Keratinocyte (primary cell): ENCODE measurements at places on chromosomes 11 and 22.

GRCh38 chr22:27108425-27109114, 451.2 kb downstream of the MIAT start:
- DNase-seq = no peak

- no peak for DNase-seq
These were observed 78.3 kb downstream of the BBOX1 start for GRCh38 chr11:27118949-27119348.

- no peak for DNase-seq
These were observed 23.2 kb downstream of the CAPN1 start for GRCh38 chr11:65204646-65205601.

DNA sequence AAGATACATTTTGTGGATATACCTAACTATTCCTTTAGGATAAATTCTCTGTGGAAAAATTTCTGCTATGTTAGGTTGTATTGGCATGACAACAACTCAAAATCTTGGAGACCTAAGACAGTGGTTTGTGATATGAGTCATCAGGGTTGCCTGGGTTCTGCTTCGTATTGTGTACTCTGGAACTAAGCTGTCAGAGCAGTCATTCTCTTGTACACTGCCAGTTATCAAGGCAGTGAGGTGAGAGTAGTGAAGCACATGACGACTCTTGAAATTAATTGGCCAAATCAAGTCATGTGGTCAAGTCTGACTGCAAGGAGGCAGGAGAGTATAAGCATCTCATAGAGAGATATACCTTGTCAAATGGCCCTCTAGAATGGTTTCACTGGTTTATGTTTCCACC, 104.4 kb downstream of the FANCF start:
- DNase-seq = no peak

- no peak for DNase-seq
These were observed 2.0 kb upstream of the CCDC73 start for GRCh38 chr11:32796425-32796824.

DNA sequence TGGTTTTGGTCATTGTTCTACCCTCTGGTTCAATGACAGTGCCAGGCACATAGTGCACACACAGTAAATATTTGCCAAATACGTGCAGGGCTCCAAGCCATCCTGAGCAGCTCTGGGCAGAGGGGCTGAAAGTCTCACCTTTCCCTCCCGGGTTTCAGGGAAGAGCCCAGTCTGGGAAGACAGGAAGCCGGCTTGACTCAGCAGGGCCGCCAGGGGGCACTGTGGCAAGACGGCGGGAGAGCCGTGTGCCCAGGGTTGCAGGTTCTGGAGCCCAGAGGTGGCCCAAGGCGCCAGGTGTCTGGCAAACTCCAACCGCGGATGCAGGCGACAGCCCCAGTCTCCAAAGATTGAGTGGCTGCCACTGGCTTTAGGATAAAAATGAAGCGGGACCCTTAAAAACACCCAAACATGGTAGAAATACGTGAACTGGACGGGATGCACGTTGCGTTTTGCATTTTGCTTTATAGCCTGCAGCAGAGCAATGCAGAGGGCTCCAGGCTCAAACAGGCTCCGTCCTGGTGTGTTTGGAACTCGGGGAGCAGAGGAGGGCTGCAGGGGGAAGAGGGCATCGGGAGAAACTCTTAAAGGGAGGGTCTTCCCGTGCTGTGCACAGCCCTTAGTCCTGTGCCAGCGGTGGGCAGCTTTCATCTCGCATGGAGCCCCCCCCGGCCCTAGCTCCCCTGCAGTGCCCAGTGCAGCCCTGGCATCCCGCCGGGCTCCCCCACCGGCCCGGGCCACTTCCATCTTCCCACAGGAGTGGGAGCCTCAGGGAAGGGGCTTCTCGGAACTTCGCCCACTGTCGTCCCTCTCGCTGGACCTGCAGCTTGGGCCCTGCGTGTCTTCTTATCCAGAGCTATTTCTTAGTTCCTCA, 10.7 kb downstream of the KRTAP5-5 start:
- DNase-seq = no peak

- DNase-seq = no peak
These were observed 12.7 kb upstream of the CD44 start for GRCh38 chr11:35126000-35126878.

DNA sequence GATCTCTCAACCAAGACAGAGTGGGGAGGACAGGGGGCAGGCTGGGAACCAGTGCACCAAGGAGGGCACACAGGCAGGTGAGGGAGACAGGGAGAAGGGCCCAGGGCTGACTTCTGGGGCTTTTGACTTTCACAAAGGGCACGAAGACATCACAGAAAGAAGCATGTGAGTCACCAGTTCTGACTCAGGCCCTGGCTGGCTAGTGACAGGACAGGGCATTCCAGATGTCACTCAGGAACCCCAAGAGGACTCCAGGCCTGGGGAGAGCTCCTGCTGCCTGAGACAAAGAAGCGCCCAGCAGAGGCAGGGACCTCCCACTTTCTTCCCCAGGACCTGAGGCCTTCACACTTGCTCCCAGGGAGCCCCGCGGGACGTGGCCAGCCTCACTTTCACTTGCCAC, 497.2 kb downstream of the BUD13 start:
- DNase-seq = no peak

DNA sequence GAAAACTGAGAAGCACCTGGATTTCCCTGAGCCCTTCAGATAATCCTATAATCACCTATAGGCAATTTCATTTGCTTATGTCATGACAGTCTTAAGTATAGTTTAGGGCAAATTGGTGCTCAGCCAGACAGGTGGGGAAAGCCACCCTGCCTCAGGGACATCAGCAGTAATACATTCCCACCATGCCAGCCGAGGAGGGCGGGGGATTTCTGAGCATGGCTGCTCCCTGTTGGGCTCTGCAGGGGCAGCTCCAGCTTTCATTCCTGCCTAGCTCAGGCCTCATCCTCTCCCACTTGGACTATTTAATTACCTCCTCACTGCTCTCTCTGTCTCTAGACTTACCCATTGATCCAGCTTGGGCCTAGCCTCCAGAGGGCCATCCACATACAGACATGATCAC, 9.0 kb upstream of the DRD2 start:
- DNase-seq = no peak

DNA sequence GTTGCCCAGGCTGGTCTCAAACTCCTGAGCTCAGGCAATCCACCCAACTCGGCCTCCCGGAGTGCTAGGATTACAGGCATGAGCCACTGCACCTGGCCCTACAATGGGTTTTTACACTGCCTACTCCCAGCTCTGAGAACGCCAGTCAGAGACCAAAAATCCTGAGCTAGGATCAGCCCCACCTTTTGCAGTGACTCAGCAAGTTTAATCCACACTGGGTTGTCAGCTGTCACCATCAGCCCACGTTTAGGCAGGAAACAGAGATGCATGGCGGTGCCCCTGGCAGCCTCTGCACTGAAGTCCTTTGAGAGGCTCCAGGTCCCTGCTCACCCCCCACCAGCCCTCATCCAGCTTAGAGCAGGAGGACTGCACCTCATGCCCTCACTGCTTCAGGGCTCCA, 117.6 kb downstream of the ARHGAP8 start:
- no peak for DNase-seq

GRCh38 chr11:23732026-23732425, 764.8 kb upstream of the LUZP2 start:
- DNase-seq = no peak

GRCh38 chr11:42490506-42490905, 821.3 kb upstream of the API5 start:
- DNase-seq = no peak

- DNase-seq = no peak
These were observed 203.7 kb downstream of the TENM4 start for GRCh38 chr11:79237091-79237490.

GRCh38 chr11:103871923-103872551, 164.4 kb upstream of the DDI1 start:
- no peak for DNase-seq

DNA sequence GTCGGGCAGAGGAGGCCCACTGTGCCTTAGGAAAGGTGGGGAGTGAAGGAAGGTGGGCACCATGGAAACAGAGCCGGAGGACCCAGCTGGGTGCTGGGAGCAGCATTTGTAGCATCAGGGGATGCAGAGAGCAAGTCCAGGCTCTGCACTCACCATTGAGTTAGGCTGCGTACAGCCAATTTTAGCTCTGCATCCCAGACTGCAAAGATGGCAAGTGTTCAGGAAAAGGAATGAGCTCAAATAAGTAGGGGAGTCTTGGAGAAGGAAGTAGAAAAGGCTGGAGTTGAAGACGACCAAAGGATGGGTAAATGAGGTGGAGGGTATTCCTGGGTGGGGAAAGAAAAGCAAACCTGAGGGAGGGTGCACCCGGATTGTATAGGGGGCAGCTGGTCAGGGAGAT, 31.6 kb upstream of the ETS1 start:
- DNase-seq = no peak

- no peak for DNase-seq
These were observed 43.8 kb downstream of the C11orf58 start for GRCh38 chr11:16781936-16782919.

GRCh38 chr11:60168306-60168705, 14.6 kb downstream of the MS4A6A start:
- DNase-seq = no peak

- DNase-seq = no peak
These were observed 456 bp upstream of the SPI1 start for GRCh38 chr11:47378836-47379170.

- DNase-seq = no peak
These were observed 12.6 kb downstream of the RAB36 start for GRCh38 chr22:23157560-23158515.

DNA sequence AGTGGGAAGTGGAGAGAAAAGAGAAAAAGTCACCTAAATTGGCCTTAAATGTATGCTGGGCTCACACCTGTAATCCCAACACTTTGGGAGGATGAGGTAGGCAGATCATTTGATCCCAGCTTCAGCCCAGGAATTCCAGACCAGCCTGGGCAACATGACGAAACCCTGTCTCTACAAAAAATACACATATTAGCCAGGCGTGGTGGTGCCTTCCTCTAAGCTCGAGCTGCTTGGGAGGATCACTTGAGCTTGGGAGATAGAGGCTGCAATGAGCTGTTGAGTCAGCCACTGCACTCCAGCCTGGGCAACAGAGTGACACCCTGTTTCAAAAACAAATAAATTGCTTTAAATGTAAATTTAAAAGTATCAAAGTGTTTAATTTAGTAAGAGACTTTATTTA, 3.9 kb downstream of the CBL start:
- DNase-seq = no peak

DNA sequence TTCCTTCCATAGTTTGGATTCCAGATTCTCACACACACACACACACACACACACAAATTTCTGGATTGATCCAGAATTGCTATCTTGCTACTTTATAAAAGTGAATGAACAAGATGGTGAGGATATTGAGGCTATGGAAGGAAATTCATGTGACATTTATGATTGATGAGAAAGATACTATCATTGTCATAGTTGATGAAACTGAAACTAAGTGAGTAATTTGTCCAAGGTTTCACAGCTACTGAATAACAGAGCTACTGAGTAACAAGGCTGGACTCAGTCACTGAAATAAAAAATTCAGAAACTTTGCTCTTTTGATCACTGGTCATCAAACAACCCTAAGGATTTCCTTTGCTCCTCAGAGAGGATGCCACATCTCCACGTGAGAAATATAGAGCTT, 16.2 kb downstream of the OR5D16 start:
- no peak for DNase-seq

DNA sequence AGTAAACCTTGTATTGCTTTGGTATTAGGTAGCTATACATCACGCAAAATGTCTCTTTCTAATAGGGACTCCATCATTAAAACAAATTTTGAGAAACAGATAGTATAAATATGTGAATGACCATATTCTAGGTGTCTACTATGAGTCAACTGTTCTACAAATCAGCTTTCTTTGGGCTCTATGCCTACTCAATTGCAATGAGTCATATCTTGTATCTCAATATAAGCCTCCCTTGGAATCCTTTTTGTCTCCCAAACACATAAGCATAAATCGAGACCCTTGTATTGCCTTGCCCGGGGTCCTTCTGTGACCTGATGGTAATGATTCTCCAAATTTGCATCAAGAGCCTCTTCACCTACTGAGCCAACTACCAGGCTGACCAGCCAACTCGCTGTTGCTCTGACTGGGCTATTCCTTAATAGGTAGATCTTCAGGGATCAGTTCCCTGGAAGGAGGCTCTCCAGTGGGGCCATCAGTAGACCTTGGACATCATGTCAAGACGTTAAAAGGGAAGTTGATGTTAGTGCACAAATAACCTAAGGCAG, 22.2 kb downstream of the BLID start:
- no peak for DNase-seq
